ENCODE measurements at places on chromosomes 7 and 10. TPM values are rescaled to one million over a fixed set of nuclear protein-coding genes. Genes with fewer than 3 reads are reported as not detected.

- DNase-seq: peak; percentile 67
Observed at GRCh38 chr10:43384252-43385221, 13.1 kb downstream of the FXYD4 start.

HTRA1 gene
- total RNA-seq: 276 TPM

GRCh38 chr10:69965086-69965485 is 87.6 kb upstream of the MACROH2A2 start:
- no peak for DNase-seq

KCNMA1 gene
- 99.7 TPM for total RNA-seq

GRCh38 chr10:10333622-10334021 is 684.0 kb upstream of the CELF2 start:
- no peak for DNase-seq

PUS7 gene
- total RNA-seq: 11.3 TPM

DNA sequence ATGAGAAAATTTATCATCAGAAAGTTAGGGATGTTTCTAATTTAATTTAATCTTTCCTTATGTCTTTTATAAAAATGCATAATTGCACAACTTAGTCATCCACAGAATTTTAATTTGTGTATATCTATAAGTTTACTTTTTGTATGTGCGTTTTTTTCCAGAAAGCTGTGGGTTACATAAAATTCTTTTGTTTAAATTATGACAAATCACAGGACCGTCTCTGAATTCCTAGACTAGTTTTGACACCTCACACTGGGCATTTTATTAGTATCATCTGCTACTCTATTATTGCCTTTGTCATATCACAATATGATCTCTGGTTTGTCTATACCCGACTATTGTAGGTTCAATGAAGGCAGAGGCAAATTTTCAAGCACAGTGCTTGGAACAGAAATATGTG is 482.4 kb upstream of the SEMA3D start:
- no peak for DNase-seq

- no peak for DNase-seq
Observed at GRCh38 chr7:3068530-3068929, 24.9 kb upstream of the CARD11 start.

- DNase-seq: no peak
Observed at GRCh38 chr7:2106924-2107323, 125.8 kb downstream of the MAD1L1 start.

DNA sequence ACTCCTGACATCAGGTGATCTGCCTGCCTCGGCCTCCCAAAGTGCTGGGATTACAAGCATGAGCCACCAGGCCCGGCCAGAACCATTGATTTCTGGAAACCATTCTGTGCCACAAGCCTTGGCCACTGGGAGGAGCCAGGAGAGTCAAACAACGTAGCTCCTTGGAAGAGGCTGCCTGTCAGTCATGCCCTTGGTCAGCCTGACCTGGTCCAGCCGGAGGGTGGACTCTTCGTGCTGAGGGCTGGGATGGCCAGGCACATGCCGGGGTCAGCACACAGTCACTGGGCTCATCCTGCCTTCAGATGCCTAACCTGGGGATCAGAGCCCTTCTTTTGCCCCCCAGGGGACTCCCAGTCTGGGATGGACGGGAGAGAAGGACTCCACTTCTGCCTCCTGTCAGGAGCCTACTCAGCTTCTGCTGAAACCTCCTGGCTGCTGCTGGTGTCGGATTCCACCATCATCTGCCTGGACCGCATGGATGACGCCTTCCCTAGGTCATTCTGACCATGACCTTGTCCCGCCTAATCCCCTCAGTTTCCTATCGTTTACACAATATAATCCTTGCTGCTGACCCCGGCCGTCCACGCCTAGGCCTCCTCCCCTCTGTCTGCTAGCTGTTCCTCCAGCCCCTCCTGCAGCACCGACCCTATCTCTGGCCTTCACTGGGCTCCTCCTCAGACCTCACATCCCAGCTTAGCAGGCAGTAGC is 30.4 kb downstream of the TMEM270 start:
- no peak for DNase-seq

DNA sequence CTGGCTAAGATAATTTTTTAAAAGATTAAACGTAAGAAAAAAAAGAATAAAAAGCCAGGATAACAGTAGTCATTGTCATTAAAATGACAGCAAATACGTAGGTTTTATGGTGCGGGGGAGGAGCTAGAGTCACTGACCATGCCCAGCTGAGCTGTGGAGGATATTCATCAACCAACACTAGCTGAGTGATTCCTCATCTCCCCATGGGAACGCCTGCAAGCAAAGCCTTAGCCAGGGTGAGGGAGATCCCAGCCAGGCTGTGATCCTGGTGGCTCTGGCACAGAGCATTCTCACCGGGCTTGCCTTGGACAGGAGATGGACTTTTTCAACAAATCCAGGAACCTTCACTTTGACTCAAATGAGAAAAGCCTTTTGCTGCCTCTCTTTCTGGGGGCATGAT is 94.2 kb downstream of the HIP1 start:
- DNase-seq: no peak

NME8 gene
- total RNA-seq: 0.19 TPM

DNA sequence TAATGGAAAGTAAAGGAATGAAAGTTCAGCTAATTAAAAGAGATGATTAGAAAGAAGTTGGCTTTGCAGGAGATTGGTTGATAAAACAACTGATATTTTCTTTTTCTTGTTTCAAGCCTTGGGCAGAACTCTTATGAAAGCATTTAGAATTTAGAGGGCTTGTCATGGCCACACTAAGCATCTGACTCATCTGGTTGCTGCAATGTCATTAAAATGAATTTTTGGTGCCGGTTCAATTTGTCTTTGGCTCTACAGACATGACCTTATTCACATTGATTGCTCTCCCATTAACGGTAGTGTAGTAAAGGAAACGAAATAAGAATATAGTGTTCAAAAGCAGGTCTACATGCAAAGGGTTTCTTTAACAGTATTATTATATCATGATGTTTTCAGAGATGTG is 1012.4 kb upstream of the C7orf33 start:
- no peak for DNase-seq

PRTFDC1 gene
- 7.2 TPM for total RNA-seq

DNA sequence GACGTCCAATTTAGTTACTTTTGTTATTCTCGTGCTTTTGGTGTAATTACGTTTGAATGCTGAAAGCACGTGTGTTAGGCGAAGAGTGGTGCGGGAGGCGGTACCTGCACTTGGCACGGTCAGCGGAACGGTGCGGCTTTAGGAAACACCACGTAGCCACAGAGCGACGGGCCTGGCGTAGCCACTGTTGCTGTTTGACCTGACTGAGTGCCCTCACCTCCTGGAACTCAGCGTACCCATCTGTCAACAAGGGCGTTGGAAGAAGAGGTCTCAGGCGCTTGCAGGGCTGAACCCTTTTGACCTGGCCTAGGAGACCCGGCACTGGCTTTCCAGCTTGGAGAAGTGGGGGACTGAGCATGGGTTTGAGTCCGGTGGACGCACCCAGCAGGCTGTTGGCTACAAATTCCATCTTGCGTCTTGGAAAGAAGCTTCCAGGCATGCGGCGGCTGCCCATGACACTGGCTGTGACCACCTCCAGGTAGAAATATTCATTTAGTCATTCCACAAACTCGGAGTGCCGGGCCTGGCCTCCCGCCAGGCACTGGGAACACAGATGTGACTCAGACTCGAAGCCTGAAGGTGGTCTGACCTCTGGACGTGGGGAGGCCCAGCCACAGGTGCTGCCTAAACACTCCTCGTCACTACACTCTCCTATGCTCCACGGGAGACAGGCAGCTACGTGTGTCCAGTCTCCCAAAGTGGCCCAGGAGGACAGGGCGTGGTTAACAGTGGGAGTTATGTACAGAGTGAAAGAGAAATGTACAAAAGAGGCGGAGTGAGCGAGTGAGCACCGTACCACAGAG is 22.2 kb downstream of the FAM20C start:
- DNase-seq: no peak

- no peak for DNase-seq
Observed at GRCh38 chr10:60760711-60761210, 17.5 kb upstream of the CDK1 start.

DNA sequence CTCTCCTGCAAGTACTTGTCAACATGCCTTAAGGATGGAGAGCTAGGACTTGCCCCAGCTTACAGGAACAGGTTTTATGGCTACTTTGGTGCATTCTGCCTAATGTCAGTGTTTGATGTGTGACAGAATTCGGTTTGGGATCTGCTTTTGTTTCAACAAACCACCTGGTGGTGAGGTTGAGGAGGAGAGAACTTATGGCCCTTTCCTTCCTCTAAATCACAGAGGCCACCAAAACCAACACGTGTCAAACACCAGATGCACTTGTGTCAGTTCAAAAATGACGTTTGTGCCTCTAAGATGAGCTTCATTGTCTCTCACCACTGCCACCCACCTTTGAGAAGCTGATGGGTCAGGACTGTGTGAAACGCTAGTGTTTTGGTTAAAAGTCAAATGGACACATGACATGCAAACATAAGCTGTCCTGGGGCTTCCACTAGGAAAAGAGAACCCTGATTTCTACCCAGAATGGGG is 83.9 kb downstream of the OSBPL3 start:
- DNase-seq: no peak
